ENCODE measurements at places on chromosomes 6 and 20. TPM values are rescaled to one million over a fixed set of nuclear protein-coding genes. Genes with fewer than 3 reads are reported as not detected.

DNA sequence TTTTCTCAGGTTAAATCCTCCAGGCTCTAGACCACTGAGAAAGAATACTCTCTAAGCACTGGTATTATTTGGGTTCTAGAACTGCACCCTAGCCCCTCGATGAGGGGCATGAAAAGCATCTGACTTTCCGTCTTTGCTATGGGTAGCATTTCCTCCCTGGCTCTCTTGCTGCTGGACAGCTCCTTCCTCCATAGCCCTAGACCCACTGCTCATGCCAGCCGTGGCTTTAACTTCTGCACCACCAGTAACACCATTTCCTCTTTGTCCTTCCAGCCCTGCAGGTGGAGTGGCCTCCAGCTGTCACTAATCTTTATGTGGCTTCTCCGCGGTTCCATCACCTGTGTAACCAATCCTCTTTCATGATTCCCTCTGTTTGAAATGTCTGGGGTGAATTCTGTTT, 194.9 kb downstream of the SCP2D1 start:
- no peak for DNase-seq

DNA sequence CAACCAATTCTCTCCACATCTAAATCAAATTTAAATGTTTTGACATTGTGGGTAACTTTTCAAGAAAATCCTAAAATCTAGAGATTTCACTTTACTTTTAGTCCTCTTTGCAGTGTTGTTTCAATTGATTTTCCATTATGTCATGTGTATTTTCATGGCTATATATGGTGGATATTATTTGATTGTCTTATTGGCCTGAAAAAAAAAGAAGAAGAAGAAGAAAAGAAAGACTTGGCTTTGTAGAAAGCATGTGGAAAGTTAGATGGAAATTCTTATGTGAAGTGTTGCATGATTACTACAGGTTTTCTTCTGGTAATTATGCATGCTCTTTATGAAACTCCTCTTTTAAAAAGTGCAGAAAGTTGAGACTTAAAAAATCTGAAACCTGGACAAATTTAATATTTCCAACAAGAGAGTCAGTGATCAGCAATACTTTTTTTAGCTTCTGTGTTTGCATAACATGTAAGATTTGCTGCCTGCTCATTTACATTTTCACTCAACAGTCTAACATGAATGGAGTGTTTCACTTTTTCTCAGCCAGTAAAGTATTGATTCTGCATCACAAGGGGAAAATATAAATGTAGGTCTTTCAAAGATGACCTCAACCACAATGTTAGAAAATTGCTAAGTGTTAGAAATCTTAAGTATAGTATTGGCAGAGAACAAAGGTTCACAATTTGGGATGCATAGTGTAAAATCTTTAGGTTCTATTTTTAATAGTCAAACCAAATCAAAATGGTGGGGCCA, 438.7 kb downstream of the BCKDHB start:
- DNase-seq: peak; percentile 18

- DNase-seq: no peak
Observed at GRCh38 chr6:158037771-158038170, 56.1 kb downstream of the SYNJ2 start.

The OTOR gene
- not detected for total RNA-seq

DNA sequence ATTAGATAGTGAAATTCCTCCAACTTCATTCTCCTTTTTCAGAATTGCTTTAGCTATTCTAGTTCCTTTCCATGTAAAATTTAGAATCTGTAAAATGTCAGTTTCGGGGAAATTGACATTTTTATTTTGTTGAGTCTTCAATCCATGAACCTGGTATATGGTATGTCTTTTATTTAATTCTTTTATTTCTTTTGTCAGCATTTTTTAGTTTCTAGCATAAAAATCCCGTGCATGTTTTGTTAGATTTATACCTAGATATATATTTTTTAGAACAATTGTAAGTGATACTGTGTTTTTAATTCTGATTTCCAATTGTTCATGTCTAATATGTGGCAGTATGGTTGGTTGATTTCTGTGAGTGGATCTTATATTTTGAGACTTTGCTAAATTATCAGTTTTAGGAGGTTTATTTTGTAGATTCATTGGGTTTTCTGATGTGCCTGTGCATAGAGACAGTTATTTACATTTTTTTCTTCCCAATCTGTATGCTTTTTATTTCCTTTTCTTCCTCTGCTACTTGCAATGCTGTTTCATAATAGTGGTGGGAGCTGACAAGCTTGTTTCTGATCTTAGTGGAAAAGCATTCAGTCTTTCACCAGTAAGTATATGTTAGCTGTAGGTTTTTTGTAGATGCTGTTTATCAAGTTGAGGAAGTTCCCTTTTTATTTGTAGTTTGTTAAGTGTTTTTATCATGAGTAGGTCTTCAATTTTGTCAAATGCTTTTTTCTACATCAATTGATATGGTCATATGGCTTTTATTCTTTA, 13.7 kb downstream of the TAB2 start:
- no peak for DNase-seq

DNA sequence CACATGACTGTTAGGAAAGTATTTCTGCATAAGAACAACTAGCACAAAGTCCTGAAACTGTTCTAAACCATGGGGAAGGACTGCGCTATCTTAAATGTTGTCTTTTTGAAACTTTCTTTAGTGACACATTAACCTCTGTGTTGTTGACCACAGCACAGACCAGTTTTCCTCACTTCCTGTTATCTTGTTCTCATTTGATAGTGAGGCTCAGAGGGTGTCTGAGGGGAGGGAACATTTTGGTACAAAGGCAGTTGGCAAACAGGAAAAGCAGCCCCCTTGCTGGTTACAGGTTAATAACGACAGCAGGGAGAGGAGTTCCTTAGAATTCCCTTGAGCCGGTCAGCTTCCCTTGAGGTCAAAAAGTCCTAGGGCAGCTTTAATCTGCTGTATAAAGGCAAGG, 143.5 kb upstream of the BMP2 start:
- no peak for DNase-seq

GRCh38 chr6:40626886-40627285, 39.7 kb upstream of the LRFN2 start:
- DNase-seq: peak; percentile 7

The PRSS35 gene
- total RNA-seq: 0.18 TPM

DNA sequence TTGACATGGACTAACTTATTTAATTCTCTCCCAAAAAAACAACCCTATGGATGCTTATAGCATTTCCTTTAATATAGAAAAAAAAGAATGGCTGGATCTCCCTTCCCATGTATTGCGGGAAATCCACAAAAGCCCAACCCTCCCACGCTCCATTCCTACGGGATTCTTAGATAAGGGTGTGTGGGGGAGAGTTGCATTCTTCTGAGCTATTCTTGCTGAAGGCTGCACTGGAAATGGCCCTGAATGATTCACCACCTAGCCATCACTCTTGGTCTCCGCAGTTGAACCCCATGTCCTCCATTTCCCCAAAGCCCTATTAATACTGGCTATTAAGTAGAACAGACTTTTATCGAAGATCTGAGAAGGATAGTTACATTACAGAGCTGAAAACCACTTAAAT, 41.9 kb upstream of the ADGRF5 start:
- DNase-seq: no peak

- no peak for DNase-seq
Observed at GRCh38 chr20:22339946-22340345, 244.4 kb downstream of the FOXA2 start.

DNA sequence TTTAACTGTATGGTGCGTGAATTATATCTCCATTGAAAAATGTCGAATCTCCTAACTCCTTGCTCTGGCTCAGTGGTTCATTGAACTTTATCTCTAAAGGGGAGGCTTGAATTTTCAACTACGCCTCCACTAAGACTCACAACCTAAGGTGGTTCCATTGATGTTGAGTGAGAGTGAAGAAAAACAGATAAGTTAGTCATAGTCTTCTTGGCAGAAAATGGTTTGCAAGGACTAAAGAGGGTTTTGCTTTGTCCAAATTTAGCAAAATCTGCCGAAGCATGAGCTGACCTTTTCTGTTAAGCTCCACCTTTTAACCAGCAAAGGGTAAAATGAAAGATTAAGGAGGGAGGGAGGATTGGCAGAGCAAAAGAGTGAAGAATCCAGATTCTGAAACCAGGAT, 290.2 kb upstream of the SPTLC3 start:
- DNase-seq: no peak

DNA sequence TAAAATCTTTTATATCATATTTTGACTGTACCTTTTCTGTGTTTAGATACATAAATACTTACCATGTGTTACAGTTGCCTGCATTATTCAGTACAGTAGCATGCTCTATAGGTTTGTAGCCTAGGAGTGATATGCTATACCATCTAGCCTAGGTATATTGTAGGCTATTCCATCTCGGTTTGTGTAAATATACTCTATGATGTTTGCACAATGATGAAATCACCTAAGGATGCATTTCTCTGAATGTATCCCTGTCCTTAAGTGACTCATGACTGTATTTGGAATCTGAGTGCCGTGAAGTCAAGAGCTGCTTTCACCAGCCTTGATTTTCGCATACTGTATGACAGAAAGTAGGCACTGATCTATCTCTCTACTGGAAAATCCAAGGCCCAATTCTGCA, 129.9 kb downstream of the UTRN start:
- no peak for DNase-seq

The KIFC1 gene
- 21.8 TPM for total RNA-seq

The TMEM217 gene
- total RNA-seq: 0.11 TPM

DNA sequence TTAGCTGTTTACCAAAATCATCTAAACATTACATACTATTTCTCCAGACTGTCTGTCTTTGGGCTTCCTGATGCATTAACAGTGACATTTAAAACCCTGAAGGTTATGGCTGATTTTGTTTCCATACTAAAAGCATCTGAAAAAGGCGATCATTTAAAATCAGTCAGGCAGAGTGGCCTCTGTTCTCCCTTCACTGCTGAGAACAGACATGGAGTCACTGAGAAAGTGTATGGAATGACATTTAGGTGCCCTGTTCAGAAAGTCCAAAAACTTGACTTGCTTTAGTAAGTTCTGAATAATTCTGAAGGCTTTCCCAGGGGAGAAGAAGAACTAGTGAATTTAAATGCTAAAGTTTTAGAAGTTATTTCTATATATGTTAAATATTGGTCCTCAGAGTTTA, 83.0 kb downstream of the MAP7 start:
- no peak for DNase-seq

The TRIM31 gene
- not detected for total RNA-seq

The PRKN gene
- 0.95 TPM for total RNA-seq

GRCh38 chr6:142297996-142298753, 3.6 kb upstream of the ADGRG6 start:
- DNase-seq: peak; percentile 98

DNA sequence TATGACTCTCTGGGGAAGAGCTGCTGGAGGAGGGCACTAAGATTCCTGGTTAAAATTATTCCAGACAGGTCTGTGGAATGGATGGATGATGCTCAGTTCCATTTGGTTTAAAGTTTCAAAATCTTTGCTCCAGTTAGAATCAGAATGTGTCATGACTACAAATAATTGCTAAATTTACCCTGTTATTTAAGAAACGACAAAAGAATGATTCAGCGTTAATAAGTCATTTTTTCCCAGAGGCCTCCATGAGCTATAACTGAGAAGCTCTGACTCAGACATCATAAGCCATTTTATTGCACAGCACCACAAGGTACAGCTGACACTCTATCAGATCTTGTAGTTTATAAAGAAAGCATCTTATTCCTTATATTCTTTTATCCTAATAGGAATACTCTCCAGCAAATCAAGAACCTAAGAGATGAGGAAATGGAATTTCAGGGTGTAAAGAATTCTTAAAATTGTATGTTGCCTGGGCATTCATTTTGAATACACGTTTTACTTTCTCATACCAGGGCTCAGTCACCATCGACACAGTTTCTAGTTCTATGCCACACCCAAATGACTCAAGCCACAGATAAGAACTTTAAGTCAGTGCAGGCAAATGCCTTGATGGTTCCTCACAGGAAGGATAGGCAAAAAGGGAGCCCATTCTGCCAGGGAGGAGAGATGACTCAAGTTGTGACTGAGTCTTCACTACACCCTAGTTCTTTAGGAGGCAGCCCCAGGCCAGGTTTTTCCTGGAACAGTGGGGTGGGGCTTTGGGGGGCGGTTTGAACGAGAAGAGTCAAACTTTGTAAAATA, 636.0 kb downstream of the MMUT start:
- DNase-seq: no peak

- peak; percentile 34 for DNase-seq
Observed at GRCh38 chr20:9331707-9332435, 182.5 kb upstream of the LAMP5 start.

The OR12D3 gene
- total RNA-seq: not detected

GRCh38 chr20:46269372-46269771, 38.9 kb downstream of the CDH22 start:
- no peak for DNase-seq

DNA sequence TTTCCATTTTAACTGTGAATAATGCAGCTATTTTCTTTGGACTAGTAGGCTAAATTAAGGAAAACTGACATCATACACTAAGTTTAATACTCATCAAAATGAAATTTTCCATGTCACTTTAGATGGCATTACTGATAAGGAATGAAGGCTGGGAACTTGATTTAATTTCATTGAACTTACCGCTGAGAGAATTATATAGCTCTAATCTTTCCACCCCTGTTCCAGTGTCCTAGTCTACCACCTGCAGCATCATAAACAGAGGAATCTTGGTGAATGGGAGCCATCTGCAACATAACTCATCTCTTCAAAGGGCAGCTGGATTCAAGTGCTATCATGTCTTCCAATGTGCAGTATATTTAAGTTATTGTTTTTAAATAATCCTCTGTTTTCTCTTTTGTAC, 1395.2 kb downstream of the EPHA7 start:
- no peak for DNase-seq

DNA sequence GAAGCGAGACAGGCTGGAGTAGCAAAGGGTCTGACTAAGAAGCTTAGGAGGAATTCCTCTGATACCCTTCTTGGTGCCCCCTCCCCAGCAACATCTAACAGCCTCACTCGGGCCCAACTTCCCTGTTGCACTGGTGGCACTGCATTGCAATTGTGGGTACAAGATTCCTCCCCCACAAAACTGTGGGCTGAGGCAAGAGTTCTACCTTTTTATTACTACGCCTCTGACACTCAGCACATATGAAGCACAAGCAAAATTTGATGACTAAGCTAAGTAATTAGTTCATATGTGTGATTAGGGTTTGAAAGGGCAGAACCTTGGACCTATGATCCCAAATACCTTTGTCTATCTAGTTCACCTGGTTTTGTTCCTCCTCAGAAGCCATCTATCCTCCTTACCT, 83.5 kb downstream of the ZHX3 start:
- DNase-seq: no peak

GRCh38 chr6:169964486-169965180, 213.2 kb downstream of the ERMARD start:
- no peak for DNase-seq

The ISM1 gene
- total RNA-seq: 4.8 TPM

GRCh38 chr6:3912361-3913076, 63.3 kb downstream of the FAM50B start:
- no peak for DNase-seq

The RBPJL gene
- total RNA-seq: not detected

- DNase-seq: no peak
Observed at GRCh38 chr20:59705651-59706399, 101.5 kb downstream of the PHACTR3 start.

The PDE10A gene
- total RNA-seq: 161 TPM

Measured in SK-MEL-5 (cell line).